ENCODE measurements at places on chromosomes 4 and X.

DNA sequence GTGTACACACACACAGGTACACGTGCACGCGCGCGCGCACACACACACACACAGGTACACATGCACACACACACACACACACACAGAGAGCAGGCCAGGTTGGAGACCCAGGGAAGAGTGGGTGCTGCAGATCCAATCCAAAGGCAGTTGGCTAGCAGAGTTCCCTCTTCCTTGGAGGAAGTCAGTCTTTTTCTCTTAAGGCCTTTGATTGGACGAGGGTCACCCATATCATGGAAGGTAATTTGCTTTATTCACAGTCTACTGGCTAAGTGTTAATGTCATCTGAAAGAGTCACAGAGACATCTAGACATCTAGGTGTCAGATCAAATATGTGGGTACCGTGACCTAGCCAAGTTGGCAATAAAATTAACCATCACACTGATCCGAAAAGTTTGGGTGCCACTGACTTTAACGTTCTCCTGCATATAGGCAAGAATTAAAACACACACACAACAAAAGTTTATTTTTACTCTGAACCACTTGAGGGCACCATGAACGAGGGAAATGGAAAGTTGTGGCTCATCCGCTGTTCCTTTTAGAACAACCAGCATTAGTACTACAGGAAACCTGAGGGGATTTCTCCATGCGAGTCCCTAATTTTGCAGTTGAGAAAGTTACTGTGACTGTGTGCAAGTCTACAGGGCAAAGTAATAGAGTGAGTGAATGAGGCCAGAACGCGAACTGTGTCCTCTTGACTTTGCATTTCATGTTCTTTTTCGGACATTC, 66.0 kb upstream of the STOX2 start:
- no peak for DNase-seq

GRCh38 chrX:154136627-154137161, 7.3 kb upstream of the OPN1LW start:
- DNase-seq = peak; percentile 32

- no peak for DNase-seq
These were observed 98.2 kb downstream of the USP46 start for GRCh38 chr4:52560844-52561280.

DNA sequence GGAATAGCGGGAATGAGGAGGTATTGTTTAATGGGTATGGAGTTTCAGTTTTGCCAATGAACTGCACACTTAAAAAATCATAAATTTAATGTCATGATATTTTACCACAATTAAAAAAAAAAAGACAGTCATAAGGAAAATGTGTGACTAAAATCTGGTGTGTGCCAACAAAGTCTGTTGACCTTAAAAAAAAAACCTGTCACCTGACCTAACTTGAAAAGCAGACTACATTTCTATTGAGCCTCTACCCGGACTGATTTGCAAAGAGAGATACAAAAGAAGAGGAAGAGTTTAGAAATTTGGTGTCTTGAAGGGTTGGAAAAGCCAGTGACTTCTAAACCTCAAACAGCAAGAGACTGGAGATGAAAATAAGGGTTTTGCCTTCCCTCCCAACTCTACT, 48.4 kb downstream of the TMEM150C start:
- no peak for DNase-seq

DNA sequence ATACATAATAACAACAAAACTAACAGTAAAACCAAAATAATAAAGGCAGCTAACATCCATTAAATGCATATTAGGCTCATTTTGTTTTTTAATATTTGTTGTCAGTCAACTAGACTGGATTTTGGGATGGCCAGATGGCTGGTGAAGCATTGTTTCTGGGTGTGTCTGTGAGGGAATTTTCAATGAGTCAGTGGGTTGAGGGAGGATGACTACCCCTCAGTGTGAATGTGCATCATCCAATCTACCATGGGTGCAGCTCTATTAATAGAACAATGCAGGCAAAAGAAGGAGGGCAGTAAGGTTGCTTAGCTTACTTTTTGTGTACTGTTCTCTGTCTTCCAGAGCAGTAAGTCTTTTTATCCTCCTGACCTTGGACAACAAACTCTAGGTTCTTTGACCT, 484.2 kb upstream of the HS3ST1 start:
- no peak for DNase-seq

- no peak for DNase-seq
These were observed at the start of gene GABRG1 for GRCh38 chr4:46123913-46124755. Gene GABRG1, minus strand, starts transcription at chr4:46124054. Its CDS starts 141 bp downstream, at chr4:46123913.

- DNase-seq = no peak
These were observed 36.9 kb downstream of the ANXA10 start for GRCh38 chr4:168129046-168129772.

- DNase-seq = no peak
These were observed 31.3 kb upstream of the ASMTL start for GRCh38 chrX:1483843-1484637.

DNA sequence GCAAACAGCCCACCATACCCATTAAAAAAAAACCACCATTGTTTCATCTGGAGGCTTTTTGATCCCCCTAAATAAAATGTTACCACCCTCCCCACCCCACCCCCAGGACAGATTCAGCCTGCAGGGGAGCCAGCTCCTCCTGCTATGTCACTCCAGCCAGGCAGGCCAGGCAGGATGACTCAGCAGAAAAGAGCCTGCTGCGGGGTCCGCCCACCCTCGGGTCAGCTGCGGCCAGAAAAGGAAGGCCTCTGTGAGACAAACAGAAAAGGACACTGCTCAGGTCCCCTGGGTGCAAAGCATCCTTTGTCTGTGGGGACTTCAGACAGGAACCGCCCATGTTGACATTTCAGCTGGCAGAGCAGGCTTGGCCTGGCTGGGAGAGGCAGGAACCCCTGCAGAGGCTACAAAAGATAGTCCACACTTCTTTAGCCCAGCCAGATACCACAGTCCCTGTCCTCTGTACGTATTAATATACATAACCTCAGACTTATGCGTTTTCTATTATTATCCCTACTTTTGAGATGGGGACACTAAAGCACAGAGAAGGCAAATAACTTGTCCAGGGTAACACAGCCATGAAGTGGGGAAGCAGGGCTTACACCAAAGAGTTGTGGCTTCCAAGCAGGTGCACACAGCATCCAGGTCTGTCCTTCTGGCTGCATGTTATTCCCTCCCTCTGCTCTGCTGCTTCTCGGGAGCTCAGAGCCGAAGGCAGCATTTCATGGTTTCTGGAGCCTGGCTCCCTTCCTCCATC, 147.7 kb downstream of the CPEB2 start:
- DNase-seq = no peak

DNA sequence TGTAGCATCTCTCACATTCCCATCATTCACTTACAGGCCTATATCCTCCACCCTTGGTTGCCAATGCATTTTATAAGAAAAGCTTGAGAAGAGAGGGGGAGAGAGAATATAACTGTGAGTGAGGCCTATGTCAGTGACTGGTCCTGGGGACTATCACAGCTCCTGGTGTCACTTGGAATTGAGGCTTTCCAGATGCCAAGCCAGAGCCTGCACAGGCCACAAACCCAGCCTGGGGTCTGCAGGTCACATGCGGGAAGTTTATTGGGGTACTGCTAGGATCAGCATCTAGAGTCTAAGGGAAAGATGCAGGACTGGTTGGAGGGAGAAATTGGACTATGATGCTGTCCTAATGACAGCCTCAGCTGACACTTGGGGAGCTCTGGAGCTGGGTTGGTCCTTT, 47.6 kb downstream of the RTL5 start:
- no peak for DNase-seq

DNA sequence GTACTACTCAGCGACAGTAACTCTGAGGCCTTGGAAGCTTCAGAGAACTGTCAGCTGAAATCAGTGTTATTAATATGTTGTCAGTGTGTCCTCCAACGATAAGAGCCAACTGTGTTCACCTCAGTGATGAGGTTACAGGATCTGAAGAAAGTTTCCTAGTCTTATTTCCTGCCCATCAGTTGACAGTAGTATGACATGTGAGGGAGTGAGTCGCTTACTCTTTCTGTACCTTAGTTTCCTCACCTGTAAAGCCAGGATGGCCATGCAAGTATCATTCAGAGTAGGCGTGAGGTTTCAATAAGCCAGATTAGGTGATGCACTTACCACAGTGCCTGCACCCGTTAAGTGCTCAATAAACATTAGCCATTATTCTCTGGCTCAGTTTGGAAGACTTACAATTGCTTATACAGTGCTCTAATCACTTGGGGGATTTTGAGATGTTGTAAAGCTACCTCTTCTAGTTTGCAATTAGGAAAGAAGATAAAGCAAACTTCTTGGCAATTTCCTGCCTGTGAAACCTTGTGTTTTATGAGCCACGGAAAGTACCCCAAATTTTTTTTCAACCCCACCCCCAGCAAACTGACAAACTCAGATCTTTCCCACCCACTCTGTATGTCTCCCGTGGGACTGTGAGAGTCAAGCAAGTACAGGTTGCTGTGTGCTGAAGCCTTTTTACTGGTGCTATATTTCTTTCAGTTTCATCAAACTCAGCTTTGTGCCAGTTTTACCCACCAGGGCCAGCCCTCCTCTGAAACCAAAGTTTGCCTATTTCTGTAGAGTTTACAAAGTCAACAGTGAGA, 62.2 kb downstream of the ANXA3 start:
- no peak for DNase-seq

DNA sequence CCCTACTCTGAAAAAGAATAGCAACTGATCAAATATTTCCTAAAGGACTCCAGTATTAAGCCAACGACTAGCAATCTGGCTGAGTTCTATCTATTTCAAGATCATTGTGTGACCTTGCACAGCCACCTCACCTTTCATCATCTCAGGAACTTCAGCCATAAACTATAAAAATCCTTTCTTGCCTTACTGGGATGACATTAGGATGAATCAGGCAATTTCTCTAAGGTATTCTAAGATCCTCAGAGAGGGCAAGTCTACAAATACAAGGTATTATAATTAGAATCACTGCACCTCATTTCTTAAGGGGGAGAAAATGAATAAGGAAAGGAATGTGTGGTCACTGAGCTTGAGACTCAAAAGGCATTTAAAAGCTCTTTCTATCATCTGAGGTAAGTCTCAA, 152.6 kb downstream of the GRIA3 start:
- DNase-seq = no peak

- no peak for DNase-seq
These were observed 514.4 kb downstream of the RPA4 start for GRCh38 chrX:97398030-97398551.

DNA sequence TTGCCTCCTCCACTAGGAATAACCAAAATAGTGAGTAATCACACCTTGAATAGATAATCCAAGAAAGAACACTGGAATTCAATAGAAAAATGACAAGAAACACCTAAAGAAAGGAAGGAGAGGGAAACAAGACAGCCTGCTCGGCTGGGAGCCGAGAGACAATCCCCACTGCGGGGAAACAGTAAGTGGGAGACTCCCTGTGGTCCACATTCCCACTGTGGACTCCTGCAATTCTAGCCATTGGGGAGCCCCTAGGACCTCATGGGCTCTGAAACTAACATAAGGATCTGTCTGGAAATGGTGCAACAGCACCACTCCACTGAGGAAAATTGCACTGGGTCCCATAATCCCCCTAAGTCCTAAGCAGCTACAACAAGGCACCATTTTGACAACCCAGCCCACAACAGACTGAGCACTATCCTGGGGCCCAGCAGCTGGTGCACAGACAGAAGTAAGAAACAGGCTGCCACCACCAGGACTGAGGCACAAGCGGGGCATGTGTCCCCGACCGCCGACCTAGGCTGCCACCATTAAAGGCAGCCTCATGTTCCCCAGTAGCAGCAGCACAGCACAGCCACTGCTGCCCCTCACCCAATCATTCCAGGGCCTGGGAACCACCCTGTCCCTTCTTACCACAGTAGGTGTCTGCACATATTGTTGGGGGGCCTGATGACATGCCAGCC, 14.2 kb downstream of the LRBA start:
- DNase-seq = no peak

DNA sequence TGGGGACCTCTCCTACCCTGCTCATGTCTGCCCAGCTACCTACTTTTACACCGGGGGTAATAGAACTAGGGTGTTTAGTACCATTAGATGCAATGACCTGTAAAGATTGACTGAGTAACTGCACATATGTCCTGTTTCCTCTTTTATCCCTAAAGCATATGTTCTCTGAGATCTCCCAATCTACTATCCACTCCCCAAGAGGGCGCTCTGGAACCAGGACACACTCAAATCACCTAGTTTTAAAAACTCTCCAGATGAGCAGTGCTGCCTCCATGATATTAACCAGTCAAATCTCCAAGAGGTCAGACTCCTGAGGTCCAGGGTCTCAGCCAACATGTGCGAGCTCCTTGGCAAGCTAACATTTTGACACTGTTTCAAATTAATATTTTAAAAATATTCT, 87.0 kb upstream of the TSPAN5 start:
- no peak for DNase-seq

- no peak for DNase-seq
These were observed 803.6 kb downstream of the ADGRL3 start for GRCh38 chr4:62003695-62004094.

- DNase-seq = no peak
These were observed 61.2 kb downstream of the NDNF start for GRCh38 chr4:121011138-121011537.

GRCh38 chr4:105248613-105249012, 101.9 kb downstream of the TET2 start:
- DNase-seq = no peak

GRCh38 chr4:14857981-14858380, 144.3 kb upstream of the CPEB2 start:
- DNase-seq = no peak

GRCh38 chr4:174657472-174657871, 135.2 kb upstream of the HPGD start:
- no peak for DNase-seq

GRCh38 chrX:40084471-40085101, 13.2 kb downstream of the BCOR start:
- no peak for DNase-seq

- DNase-seq = no peak
These were observed 66.3 kb downstream of the HTRA3 start for GRCh38 chr4:8335848-8336247.

DNA sequence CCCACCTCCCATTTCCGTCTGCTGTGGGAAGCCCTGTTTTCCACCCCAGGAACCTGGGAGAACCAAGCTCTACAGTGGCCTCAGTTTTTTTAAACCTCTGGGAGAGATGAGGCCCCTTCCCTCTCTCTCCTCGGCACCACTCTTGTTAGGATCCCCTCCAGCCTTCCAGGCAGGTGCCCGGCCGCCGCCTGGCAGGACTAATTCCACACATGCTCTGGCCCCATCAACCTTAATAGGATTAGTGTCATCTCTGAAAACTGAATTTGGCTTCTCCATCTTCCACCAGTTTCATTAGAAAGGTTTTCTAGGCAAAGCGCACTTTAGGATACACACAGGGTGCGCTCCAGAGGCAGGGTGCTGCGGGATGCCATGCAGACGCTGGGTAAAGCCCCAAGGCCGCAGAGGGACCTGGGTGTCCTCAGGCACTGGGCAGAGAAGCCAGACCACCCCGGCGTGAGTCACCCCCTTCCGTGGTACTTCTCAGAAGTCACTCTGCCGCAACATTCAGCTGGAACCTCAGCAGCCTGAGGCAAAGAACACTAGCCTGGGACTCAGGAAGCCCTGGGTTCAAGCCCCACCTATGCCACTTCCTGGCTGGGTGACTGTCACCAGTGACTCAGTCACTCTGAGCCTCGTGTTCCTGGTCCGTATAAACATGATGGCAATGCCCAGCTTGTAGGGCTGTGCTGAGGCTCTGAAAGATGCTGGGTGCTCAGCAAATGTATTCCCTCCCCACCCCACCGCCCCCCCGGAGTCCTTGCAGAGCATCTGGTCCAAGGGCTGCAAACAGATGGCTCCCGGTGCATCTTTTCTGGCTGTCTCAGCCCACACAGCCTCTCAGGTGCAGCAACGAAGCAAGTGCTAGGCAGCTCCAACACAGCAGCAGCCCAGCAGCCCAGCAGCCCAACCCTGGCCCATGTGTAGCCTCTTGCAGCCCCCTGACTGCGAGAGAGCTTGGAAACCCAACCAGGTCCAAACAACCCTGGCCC, 29.1 kb downstream of the PPP2R2C start:
- no peak for DNase-seq

Data from stimulated activated CD4-positive, alpha-beta T cell treated with anti-CD3 and anti-CD28 coated beads, TNF-alpha, amount 100 ng/mL, for 1 hour (primary cell).